ENCODE measurements at places on chromosomes 5 and 9.

- no peak for DNase-seq
Measured at GRCh38 chr5:125969011-125969813, 454.0 kb upstream of the GRAMD2B start.

DNA sequence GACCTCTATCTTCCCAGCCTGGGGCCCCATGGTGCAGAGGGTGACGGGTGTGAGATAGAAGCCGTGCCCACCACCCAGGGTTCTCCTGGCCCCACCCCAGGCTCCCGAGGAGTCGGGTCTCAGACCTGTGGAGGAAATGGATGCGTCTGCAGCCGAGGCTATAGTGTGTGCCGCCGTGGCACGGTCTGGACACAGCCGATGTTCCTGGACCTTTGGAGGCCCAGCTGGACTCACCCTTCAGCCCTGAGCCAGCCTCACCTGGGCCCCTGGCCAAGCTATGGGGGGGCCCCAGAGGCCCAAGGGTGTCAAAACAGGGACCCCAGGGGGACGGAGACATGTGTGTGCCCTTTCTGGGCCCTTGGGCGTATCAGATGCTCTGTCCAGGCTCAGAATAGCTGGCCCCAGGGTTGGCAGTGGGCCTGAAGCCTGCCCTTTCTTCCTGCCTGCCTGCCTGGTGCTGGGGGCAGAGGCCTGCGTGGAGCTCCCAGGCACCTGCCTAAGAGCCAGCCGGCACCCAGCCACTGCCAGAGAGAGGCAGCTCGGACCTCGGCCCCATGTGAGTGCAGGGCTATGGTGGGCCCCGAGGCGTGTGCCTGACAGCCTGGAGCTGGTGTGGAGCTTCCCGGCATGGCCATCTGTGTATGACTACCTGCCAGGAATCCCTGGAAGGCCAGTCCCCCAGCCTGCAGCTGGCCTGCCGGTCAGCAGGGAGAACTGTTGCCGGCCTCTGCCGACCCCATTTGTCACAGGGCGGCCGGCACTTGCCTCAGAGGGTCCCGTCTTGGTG, 41.8 kb downstream of the KCNT1 start:
- DNase-seq: no peak

GRCh38 chr5:14452685-14453454, 128.7 kb upstream of the OTULINL start:
- no peak for DNase-seq

DNA sequence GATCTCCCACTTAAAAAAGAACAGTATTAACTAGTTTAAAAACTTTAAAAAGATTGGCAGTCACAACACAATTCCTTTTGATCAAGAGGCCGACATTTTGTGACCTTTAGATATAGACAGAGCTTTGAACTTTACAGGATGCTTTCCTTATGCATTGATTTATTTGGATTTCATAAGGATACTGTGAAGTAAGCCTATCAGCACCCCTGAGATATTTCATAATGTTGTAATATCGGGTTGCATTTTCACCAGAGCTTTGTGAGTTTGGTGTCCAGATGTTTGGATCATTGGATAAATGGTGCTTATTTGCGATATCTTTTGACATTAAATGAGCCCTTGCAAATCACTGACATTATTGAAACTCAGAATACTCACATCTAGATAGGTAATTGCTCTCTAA, 7.7 kb downstream of the PALM2AKAP2 start:
- DNase-seq: no peak

GRCh38 chr5:144142139-144142823, 28.2 kb downstream of the YIPF5 start:
- no peak for DNase-seq

GRCh38 chr5:148542812-148543211, 111.5 kb downstream of the HTR4 start:
- no peak for DNase-seq

GRCh38 chr5:147659166-147659929, 123.2 kb downstream of the JAKMIP2 start:
- DNase-seq: no peak

DNA sequence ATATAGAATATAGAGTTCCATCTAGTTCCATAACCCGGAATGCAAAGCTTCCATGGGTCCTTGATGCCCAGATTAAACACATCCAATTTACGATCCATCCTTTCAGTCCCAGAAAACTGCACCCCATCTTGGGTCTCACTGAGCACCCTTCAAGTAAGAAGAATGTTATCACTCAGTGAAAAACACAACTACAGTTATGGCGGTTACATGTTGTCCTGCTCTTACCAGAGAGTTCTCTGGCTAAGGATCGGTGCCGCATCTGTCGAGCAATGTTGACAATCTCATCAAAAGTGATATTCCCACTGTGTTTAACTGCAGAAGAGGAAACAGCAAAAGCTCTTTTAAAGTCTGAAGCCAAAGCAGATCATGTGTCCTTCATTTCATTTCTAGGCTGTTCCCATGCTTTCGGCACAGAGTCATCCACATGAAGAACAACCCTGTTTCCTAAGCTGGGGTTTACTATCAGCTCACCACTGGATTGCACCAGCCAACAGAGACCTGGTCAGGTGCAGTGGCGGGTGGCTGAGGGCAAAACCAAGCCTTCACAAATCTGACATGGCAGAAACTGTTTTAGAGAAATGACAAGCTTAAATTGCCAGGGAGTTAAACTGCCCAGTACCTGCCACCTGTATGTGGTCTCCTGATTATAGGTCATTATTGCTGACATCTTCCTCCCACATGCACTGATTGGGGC, 2.9 kb downstream of the RPL12 start:
- DNase-seq: no peak

DNA sequence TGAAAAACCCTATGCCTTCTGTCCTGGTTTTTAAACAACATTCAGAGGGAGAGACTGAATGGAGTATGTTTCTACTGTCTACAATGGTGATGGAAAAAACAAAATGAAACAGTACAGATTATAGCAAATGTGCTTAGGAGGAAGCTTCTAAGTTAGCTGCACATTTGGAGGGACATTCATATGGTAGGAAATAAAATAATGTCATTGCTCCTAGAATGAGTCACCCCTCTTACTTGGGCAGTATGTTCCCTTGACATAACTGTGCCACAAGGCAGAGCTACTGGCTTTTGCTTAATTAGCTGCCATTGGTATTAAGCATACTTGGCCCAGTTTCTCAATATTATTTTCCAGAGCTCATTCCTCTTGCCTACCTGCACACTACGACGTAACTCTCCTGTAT, 128.9 kb downstream of the GDNF start:
- DNase-seq: no peak

DNA sequence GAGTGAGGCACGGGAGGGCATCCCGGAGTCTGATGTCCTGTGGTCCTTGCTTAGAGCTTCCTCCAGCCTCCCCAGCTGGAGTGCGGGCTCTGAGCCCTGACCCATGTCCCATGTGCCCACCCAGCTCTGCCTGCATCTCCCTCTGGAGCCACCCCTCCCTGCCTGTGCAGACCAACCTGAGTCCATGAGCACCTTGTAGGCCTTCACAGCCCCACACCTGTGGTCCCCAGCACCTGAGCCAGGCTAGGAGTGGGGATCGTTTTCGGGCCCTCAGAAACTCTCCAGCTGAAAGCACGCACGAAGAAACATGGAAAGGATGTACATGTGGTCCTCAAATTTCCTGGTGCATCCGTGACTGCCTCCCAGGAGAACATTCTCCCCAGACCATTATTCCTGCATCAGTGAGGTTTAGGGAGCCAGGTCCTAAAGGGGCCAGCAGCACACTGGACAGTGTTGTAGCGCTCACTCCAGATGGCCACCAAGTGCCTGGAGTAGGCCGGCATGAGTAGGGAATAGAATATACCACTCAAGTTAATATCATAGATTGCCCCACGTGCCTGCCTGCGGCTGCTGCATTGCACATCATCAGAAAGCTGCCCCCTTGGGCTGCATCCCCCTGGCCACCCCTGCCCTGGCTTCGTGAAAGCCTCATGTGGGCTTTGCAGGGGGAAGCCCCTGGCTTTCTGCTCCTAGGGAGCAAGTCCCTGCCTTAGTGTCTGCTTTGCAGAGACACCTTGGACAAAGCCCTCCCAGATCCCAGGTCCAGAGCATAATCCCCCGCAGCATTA, 80.6 kb downstream of the WNK2 start:
- DNase-seq: no peak

DNA sequence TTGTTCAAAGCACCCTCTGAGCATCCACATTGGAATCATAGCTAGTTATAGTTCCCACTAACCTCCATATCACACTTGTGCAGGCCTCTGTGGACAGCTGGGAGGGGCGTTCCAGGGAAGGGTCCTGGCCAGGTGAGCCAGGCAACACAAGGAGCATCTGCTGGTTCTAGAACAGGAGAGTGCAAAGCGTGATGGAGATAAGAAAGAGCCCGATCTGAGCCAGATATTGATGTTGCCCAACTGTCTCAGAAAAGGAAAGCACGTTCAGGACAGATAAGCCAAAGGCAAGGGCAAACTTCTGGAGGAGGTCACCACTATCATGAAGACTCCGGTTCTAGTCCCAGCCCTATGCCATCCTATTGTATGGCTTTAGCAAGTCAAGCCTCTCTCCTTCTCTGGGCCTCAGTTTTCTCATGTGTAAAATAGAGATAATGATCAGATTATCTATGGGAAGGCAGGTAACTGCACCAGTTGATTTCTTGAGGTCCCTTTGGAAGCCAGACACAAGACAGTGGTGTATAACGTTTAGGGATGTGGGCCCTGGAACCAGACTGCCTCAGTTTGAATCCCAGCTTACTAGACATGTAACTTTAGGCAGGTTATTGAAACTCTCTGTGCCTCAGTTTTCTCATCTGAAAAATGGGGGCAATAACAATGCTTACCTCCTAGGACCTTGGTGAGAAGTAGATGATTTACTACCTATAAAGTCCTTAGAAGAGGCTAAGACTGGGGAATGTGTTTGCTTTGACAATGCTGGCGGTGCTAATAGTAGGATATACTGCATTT, 19.8 kb downstream of the GABBR2 start:
- no peak for DNase-seq

Measured in cortex of kidney (tissue), 1 donor.